ENCODE measurements at places on chromosomes 11 and 22. TPM values are rescaled to one million over a fixed set of nuclear protein-coding genes. Genes with fewer than 3 reads are reported as not detected.

The UFD1 gene
- total RNA-seq, result 21.8 TPM

The SUSD2 gene
- total RNA-seq, result 19.1 TPM

The TMPRSS5 gene
- total RNA-seq, result not detected

The OR6Q1 gene
- not detected for total RNA-seq

The VSIG2 gene
- total RNA-seq, result not detected

The SCGB2A2 gene
- not detected for total RNA-seq

The ZNF215 gene
- 2.5 TPM for total RNA-seq

The FAM227A gene
- 1.8 TPM for total RNA-seq

The HBB gene
- not detected for total RNA-seq

The XKR3 gene
- not detected for total RNA-seq
